Activated T-cell treated with anti-CD3 and anti-CD28 coated beads, Interleukin-2, amount 50 U/mL, for 1 hour (primary cell): ENCODE measurements at places on chromosomes 5 and 9.

DNA sequence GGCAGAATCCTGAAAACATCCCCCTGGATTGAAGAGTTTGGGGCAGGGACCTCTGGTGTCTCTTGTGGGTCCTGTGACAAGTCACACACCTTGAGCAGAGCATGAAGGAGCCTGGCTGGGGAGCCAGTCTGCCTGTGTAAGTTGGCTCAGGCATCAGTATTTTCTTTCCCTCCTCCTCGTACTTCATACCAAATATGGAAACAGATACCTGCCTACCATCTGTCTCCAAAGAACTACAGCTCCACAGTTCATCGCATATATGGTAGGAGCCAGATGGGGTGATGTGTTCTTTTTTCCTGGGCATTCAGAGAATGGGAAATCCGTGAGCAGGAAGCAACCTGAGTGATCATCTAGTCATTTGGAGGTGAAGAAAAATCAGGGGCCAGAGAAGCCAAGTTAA lies 177.3 kb upstream of the RAD23B start:
- DNase-seq = no peak

DNA sequence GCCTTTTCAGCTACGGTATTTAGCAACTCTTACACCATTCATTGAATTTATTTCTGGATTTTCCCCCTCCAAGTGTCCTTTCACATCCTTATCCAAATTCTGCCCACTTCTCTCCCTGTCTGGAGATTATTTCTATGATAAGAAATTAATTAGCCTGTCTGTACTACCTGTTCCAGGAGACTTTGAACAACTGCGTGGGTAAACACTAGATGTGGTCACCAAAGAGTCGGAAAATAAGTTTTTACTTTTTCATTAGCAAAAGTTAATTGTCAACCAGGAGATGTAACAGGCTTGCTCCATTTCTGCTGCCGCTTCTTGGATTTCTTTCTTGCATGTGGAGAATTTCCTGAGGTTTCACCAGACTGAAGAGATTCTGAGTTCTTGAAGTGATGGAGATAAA lies 14.0 kb downstream of the SLC1A1 start:
- no peak for DNase-seq

DNA sequence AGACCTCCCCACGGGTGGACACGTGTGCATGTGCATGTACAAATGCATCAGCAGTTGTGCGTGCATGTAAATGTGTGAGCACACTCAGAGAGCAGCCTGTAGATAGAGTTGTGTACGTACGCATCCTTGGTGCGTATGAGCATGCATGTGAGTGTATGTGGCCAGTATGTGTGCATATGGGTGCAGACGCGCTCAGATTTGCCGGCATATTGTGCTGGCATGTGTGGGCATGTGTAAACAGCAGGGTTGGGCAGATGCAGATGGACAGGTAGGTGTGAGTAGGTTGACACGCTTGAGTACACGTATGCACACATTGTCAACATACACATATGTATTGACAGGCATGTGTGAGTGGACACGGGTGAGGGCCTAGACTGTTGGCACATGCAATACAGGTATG lies 56.5 kb downstream of the LMX1B start:
- no peak for DNase-seq

GRCh38 chr5:67679184-67679841 lies 482.7 kb upstream of the CD180 start:
- DNase-seq = no peak

GRCh38 chr9:106322706-106323245 lies 540.2 kb upstream of the ZNF462 start:
- DNase-seq = no peak

DNA sequence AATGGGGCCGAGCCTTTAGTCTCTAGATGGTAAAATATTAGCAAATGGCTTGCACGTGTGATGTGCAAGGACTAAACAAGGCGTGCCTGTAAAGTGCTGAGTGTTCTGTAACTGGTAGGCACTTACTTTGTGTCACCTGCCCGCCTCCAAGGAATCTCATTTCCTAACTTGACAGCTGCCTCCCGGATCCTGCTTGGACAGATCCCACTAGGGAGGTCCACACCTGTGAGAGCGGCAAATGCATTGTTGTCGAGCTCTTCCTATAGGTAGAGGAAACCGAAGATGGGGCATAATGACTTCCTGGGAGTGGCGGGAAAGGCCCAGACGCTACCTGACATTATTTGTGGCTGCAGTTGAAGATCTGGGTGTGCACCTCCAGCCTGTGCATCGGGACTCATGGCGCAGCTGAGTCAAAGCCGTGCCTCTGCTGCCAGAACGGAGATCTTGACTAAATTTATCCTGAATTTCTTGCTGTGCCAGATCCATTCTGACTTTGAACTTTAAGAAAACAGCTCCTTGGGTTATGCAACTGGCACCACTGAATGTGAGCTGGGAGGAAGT lies 79.8 kb downstream of the TENT4A start:
- DNase-seq = no peak

DNA sequence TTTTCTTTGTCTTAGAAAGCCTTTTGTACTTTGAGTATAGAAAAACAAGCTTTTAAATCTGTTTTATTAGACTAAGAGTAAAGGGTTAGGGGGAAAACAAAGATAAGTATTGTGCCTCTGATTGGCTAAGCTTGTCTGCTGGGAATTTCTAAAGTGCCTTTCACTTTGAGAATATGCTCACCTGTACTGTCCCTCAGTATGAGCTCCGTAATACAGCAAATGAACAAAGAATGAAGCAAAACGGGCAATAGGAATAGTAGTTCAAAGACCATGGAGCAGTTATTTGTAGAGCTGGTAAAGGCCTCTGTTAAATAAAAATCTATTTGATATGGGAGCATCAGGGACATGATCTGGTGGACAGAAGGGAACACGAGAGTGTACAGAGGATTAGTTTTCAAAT lies 277.8 kb downstream of the MAST4 start:
- DNase-seq = no peak

DNA sequence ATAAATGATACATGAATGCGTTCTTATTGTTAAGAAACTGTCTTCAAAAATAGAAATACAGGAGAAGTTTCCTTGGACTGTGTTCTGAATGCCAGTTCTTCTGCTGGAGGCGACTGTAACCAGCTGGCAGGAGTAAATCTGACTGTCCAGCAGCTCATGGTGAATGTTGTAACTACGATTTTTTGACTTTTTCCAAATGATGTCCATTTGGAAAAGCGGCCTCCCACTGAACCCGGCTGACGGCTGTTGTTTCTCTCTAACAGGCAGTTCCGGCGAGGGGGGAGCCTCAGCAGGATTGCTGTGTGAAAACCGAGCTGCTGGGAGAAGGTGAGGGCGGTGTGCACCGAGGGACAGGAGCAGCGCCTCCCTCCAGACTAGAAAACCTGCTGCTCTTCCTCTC lies 91.9 kb downstream of the EHMT1 start:
- DNase-seq = no peak

- no peak for DNase-seq
Measured at GRCh38 chr9:131095666-131096268, 564 bp upstream of the AIF1L start.

DNA sequence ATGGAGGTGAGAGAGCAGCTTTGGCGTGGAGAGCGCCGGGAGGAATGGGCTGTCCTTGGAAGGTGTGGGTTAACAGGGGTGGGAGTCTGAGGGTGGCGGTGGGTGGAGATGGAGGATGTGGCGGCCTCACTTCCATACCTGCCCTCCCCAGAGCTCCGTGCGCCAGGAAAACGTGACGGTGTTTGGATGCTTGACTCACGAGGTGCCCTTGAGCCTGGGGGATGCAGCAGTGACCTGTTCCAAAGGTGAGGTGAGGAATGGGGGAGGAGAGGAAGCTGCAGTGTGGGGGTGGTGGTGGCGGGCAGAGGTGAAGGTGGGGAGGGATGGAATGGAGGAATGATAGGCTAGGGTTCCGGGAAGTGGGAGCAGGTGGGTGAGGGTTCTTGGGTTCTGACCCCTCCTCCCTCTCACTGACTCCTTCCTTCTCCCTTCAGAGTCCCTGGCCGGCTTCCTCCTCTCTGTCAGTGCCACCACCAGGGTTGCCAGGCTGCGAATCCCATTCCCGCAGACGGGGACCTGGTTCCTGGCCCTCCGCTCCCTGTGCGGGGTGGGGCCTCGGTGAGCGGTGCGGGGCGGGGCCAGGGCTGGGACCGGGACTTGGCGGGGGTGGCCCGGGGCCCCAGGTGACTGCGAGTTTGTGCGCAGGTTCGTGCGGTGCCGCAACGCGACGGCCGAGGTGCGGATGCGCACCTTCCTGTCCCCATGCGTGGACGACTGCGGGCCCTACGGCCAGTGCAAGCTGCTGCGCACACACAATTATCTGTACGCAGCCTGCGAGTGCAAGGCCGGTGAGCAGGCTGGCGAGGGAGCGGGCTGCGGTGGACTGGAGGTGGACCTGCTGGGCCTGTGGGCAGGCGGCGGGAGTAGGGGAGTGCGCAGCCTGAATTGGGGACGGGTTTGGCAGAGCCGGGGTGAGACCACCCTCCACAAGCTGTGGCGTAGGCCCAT lies 17.1 kb downstream of the TMEM8B start:
- no peak for DNase-seq
